ENCODE measurements at places on chromosomes 2 and 18.

- DNase-seq, result no peak
Measured at GRCh38 chr2:60336442-60337141, 216.9 kb downstream of the BCL11A start.

DNA sequence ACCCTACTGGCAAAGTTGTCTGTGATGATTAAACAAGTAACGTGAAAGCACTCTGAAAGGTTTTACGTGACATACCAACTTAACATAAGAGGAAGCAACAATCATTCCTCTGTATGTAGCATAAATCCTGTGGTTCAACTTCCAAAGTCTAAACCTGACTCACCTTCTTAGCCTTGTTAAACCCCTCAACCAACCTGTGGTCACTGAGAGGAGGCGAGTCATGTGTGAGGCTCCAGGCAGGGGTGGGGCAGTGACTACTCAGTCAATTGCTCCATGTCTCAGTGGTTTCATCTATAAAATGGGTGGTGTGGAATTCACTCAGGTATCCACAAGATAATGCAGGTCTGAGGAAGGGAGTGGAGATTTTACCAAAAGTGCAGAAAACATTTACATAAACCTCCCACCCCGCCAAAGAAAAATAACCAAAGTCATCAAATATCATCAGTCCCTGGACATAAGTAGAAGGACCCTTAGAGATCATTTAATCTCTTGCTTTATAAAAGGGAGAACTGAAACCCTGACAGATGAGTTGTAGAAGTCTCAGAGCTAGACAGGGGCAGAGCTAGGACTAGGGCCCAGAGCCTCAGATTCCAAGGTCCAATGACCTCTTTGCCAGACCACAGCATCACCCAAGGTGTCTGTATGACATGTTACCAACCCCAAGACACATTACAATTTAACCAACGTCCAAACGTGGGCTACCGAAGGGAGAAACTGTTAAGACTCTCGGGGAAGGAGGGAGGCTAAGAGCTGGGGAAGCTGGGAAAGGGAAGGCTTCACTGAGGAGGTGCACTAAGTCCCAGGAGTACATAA lies 3.7 kb upstream of the PCBP1 start:
- no peak for DNase-seq

DNA sequence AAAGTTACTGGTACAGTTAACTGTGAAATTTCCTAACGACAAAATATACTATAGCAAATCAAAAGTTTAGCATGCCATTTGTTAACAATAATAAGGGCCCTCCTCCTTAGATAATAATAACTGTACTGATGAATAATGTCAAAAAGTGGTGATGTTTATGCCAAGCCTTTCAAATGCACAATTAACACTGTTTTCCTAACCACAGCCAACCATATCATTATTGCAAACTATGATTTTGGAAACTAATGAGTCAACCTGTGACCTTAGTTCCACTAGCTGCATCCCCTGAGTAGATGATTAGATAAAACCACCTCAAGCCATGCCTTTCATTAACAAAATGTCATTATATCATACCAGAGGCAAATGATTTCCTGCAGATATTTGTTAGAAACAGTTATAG lies 25.1 kb upstream of the GPR75 start:
- no peak for DNase-seq

DNA sequence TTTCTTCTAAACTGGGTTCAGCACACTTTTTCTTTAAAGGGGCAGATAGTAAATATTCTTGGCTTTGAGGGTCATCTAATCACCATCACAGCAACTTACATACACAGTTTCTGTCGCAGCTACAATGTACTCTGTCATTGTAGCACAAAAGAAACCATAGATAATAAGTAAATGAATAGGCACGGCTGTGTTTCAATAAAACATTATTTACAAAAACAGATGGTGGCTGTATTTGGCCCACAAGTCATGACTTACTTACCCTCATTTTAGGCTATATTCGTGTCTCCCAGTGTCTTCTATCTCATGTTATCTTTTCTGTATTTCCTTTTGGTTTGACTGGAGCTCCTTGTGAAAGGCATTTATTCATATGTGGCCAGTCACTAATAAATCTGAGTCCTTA lies 168.3 kb downstream of the MAP2 start:
- no peak for DNase-seq

DNA sequence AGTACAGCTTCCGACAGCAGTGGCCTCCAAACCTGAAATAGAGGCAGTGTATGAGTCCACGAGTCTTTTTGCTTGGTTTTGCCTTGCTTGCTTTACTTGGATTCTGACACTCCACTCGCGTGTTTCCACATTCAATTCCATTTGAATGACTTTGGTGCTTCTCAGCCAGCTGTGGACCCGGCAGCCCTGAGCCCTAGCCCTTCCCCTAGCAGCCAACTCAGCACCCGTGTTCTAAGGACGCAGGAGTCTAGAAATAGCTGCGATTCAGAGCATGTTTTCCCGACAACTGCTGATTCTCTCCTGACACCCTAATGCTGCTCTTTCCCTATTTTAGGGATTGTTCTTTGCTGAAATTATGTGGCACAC lies 20.6 kb downstream of the LRRFIP1 start:
- DNase-seq, result no peak

GRCh38 chr2:127193967-127194280 lies 26.2 kb downstream of the CYP27C1 start:
- no peak for DNase-seq

Measured in pons (tissue), 1 donor.